ENCODE measurements at places on chromosomes 2 and 18. TPM values are rescaled to one million over a fixed set of nuclear protein-coding genes. Genes with fewer than 3 reads are reported as not detected.

The ABCG8 gene
- not detected for total RNA-seq

The GYPC gene
- total RNA-seq, result 71.0 TPM

The ZNF532 gene
- 51.4 TPM for total RNA-seq

The MYO7B gene
- not detected for total RNA-seq

The CD207 gene
- not detected for total RNA-seq

All from smooth muscle cell of trachea (primary cell).